ENCODE measurements at places on chromosomes 3 and 15. TPM values are rescaled to one million over a fixed set of nuclear protein-coding genes. Genes with fewer than 3 reads are reported as not detected.

GRCh38 chr3:11776346-11776745, 70.3 kb downstream of the TAMM41 start:
- no peak for DNase-seq

- peak; percentile 99 for DNase-seq
Measured at GRCh38 chr3:114056130-114057010, at the start of the genes CCDC191 and QTRT2. CCDC191 (minus strand) TSS chr3:114056526; CDS start chr3:114056466, 60 bp downstream. QTRT2 (plus strand) TSS chr3:114056737; CDS start chr3:114065258, 8,521 bp downstream.

DNA sequence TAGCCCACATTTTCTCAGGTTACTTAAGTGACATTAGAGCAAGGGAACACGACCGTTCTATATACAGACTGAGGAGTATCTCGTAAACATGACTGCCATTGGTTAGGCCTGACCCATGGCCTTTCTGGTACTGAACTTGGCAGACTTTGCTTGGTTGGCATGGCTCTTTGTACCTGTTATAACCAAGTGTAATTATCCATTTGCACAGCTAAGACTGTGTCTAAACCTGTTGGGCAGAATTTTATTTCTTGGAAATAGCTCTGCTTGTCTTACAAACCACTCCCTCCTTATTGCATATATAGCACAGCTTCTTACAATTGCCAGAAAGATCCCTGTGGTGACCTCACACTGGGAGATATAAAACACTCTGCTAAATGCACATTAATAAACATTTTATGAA, 106.9 kb downstream of the P2RY1 start:
- DNase-seq, result no peak

Gene SENP5
- 30.2 TPM for total RNA-seq

Gene CIP2A
- 15.5 TPM for total RNA-seq
